ENCODE measurements at places on chromosomes 6 and 20.

GRCh38 chr20:34324541-34324940, 21.4 kb upstream of the AHCY start:
- DNase-seq: no peak
- H3K4me3 ChIP-seq: no peak overlapping the region

- DNase-seq: peak; percentile 70
- H3K27ac ChIP-seq: peak overlapping the region; percentile 43
- H3K27me3 ChIP-seq: no peaks in the 10 kb centered on the region
- no peaks in the 10 kb centered on the region for H3K36me3 ChIP-seq
Observed at GRCh38 chr6:75204959-75205775, 686 bp downstream of the COL12A1 start.

DNA sequence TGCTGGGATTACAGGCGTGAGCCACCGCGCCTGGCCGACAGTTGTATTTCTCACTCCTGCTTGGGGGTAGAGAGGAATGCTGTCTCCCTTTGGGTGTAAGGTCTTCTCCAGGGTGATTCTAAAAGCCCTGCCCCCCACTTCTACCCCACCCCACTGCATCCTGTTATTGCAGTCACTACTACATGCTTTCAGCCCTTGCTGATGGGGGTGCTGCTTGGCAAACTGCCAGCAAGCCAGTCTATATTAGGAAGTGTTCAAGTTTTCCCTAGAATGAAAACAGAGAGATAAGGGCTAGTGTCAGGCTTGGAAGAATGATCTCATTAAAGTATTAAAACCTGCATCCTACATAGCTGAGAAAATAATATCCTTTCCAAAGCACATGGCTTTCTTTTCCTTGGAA, 31.3 kb downstream of the TTI1 start:
- no peak overlapping the region for H3K4me3 ChIP-seq
- no peak overlapping the region for H3K27ac ChIP-seq
- DNase-seq: no peak
- H3K27me3 ChIP-seq: no peaks in the 10 kb centered on the region
- H3K4me1 ChIP-seq: no peaks in the 10 kb centered on the region

DNA sequence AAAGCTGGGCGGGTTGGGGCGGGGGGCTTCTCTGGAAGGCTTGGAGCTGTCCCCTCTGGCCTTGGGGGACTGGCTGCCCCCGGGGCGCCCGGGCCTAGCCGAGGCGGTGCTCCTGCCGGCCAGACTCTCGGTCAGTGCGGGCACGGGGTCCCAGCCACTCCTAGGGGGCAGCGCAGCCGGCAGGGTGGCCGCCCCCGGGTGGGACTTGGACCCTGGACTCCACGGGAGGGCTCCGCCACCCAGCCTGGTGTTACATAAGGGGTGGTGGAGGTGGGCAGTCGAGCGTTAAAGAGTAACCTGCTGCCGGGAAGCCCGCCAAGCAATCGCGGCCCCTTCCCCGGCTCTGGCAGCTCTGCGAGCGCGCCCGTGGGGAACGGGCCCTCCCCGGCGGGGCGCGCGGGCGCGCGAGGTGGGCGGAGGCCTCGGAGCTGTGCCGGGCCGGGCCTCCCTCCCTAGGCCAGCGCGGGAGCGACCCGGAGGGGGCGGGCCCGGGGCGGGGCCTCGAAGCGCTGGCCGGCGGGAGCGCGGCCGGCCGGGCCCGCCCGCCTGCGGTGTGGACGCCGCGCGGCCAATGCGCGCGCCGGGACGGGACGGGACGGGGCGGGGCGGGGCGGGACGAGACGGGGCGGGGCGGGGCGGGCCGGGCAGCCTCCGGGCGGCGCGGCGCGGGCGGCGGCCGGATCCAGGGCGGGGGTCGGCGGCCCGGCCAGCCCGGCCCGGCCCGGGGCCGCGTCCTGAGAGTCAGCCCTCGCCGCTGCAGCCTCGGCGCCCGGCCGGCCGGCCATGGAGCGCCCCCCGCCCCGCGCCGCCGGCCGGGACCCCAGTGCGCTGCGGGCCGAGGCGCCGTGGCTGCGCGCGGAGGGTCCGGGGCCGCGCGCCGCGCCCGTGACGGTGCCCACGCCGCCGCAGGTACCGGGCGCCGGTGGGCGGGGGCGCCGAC, at the start of gene SLC2A4RG:
Gene SLC2A4RG (plus strand): TSS at position 647 of the 940 bp plus-strand sequence. CDS start 137 bp downstream, at position 784.
- no peaks in the 10 kb centered on the region for H3K27me3 ChIP-seq
- no peaks in the 10 kb centered on the region for H3K4me1 ChIP-seq
- peak; percentile 87 for DNase-seq
- no peaks in the 10 kb centered on the region for H3K36me3 ChIP-seq
- H3K4me3 ChIP-seq: peak within 1 kb of the TSS; percentile 77

DNA sequence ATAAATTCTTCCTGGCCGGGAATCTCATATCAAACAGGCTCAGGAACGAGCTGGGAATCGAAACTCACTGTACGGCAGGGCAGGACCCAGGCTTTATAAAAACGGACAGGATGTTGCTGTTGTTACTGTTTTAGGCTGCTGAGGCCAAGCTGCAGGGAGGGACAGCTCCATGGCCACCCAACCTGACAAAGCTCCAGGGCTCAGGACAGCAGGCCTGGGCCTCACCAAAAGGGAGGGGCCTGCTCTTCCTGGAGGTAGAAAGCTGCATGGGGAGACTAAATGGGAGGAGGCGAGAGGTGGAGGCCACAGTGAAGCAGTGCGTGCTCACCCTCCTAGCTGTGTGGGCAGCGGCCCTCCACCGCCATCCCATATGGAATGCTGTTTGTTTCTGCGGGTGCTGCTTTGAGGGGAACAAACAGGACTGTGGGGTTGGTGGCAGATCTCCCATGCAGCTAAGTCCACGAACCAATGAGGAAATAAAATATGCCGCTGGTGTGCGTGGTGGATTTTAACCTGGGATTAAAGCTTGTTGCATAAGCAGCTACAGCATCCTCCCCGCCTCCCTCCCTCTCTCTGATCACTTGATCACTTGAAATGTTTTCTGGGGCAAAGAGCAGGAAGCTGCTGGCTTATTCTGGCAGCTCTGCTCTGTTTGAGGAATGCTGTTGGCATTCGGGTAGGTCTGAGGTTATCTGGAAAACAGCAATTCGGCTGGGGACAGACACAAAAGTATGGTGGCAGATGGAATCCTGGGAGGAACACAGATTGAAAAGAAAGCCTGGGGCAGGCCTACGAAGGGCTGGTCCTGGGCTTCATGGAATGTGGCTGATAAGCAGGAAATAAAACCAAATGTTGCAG, 2.4 kb upstream of the ZMYND8 start:
- H3K4me1 ChIP-seq: peaks cover 9% of the 10 kb centered on the region
- H3K27ac ChIP-seq: peak overlapping the region; percentile 100
- H3K36me3 ChIP-seq: no peaks in the 10 kb centered on the region
- no peaks in the 10 kb centered on the region for H3K27me3 ChIP-seq

GRCh38 chr20:1830240-1830639, 65.0 kb upstream of the SIRPA start:
- no peak overlapping the region for H3K27ac ChIP-seq
- H3K4me3 ChIP-seq: no peak overlapping the region
- H3K36me3 ChIP-seq: no peaks in the 10 kb centered on the region
- H3K4me1 ChIP-seq: no peaks in the 10 kb centered on the region
- peak; percentile 86 for DNase-seq

DNA sequence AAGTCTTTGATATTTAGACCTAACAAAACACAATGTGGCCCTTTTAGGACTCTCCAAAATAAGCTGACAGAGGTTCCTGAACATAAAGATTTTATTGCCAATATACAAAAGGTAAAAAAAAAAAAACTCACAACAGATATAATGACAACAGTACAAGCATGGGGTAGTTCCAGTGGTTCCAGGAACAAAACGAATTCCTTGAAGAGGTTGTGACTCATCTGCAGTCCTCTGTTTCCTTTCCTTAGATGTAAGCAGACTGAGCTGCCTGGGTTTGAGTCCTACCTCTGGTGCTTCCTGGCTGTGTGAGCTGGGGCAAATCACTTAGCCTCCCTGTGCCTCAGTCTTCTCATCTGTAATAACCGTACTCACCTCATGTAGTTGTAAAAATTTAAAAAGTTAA, 13.3 kb upstream of the CTAGE9 start:
- no peak for DNase-seq
- no peak overlapping the region for H3K4me3 ChIP-seq
- no peak overlapping the region for H3K27ac ChIP-seq
- no peaks in the 10 kb centered on the region for H3K4me1 ChIP-seq
- no peaks in the 10 kb centered on the region for H3K27me3 ChIP-seq

- H3K4me1 ChIP-seq: peaks cover 4% of the 10 kb centered on the region
- no peak overlapping the region for H3K4me3 ChIP-seq
- H3K27ac ChIP-seq: no peak overlapping the region
Observed at GRCh38 chr6:21740376-21741124, 147.0 kb downstream of the SOX4 start.

- DNase-seq: no peak
- H3K27me3 ChIP-seq: no peaks in the 10 kb centered on the region
- no peak overlapping the region for H3K4me3 ChIP-seq
- H3K27ac ChIP-seq: no peak overlapping the region
- H3K4me1 ChIP-seq: peaks cover 11% of the 10 kb centered on the region
- no peaks in the 10 kb centered on the region for H3K36me3 ChIP-seq
Observed at GRCh38 chr20:9179193-9179802, 110.4 kb downstream of the PLCB4 start.

- no peak for DNase-seq
- no peaks in the 10 kb centered on the region for H3K36me3 ChIP-seq
- H3K4me3 ChIP-seq: no peak overlapping the region
- no peaks in the 10 kb centered on the region for H3K27me3 ChIP-seq
- H3K4me1 ChIP-seq: peaks cover 3% of the 10 kb centered on the region
Observed at GRCh38 chr6:90226257-90226656, 70.4 kb downstream of the BACH2 start.

GRCh38 chr6:159919011-159919511, 28.3 kb downstream of the MAS1 start:
- H3K4me1 ChIP-seq: no peaks in the 10 kb centered on the region
- no peaks in the 10 kb centered on the region for H3K27me3 ChIP-seq
- no peak for DNase-seq
- no peak overlapping the region for H3K4me3 ChIP-seq
- no peak overlapping the region for H3K27ac ChIP-seq
- no peaks in the 10 kb centered on the region for H3K36me3 ChIP-seq

GRCh38 chr6:8014947-8015346, 49.2 kb downstream of the BLOC1S5 start:
- no peak for DNase-seq
- H3K27ac ChIP-seq: no peak overlapping the region
- H3K36me3 ChIP-seq: no peaks in the 10 kb centered on the region

DNA sequence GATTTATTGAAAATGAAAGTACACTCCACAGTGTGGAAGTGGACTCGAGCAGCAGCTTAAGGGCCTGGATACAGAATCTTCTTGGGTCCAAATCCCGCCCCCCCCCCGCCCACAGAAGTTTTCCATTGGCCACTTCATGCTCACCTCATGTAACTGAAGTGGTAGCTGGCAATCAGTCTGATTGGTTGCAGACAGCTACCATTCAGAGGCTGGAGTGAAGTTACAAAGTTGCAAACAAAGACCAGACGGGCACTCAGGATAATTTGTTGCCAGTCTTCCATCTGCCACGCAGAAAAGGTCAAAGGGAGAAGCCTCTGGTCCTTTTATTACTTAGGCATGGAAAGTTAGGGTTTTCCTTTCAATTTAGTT, 25.8 kb upstream of the FABP7 start:
- H3K27me3 ChIP-seq: peaks cover 5% of the 10 kb centered on the region
- no peak for DNase-seq
- no peaks in the 10 kb centered on the region for H3K36me3 ChIP-seq
- no peak overlapping the region for H3K4me3 ChIP-seq

GRCh38 chr6:148528292-148528691, 185.7 kb downstream of the SASH1 start:
- H3K36me3 ChIP-seq: no peaks in the 10 kb centered on the region
- H3K27ac ChIP-seq: no peak overlapping the region
- no peak for DNase-seq
- no peaks in the 10 kb centered on the region for H3K27me3 ChIP-seq

DNA sequence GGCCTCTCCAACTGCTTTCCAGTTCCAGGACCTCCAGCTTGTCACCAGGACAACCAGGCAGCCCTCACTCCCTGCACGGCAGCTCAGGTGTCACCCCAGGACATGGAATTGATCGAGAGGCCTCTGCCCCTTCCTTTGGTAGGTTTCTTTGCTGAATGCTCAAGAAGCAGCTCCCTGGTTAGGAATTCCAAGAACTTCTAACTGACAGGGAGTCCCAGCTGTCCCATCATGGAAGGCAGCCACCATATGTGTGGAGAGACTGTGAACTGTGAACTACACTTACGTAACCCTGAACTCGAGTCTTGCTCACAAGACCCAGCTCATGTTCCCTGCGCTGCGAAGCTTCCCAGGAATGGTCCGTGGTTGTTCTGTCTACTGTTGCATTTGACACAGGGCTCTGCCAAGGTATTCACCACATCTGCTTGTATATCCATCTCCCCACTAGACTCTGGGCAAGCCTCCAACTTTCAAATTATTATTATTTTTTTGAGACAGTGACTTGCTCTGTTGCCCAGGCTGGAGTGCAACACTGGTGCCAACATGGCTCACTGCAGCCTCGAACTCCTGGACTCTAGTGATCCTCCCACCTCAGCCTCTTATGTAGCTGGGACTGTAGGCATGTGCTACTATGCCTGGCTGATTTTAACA, 35.7 kb downstream of the MGME1 start:
- H3K4me1 ChIP-seq: no peaks in the 10 kb centered on the region
- no peaks in the 10 kb centered on the region for H3K27me3 ChIP-seq
- no peak overlapping the region for H3K27ac ChIP-seq
- no peak overlapping the region for H3K4me3 ChIP-seq
- no peak for DNase-seq

GRCh38 chr6:43746613-43747102, 23.4 kb upstream of the VEGFA start:
- no peaks in the 10 kb centered on the region for H3K4me1 ChIP-seq
- H3K27me3 ChIP-seq: no peaks in the 10 kb centered on the region
- H3K27ac ChIP-seq: no peak overlapping the region
- no peak overlapping the region for H3K4me3 ChIP-seq
- H3K36me3 ChIP-seq: no peaks in the 10 kb centered on the region

DNA sequence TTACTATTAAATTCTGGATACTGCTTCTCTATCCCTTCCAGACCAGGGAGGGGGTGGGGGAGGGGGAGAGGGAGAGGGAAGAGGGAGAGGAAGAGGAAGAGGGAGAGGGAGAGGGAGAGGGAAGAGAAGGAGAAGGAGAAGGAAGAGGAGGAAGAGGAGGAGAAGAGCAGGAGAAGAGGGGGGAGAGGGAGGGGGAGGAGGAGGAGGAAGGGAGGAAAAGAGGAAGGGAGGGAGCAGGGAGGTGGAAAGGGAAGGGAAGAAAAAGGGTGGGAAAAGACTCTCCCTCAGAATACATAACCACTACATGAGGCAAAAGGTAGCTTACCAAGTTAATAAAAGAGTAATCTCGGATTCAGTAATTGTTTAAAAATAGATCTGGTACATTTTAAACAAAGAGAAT, 46.0 kb downstream of the FAM184A start:
- no peak overlapping the region for H3K27ac ChIP-seq
- no peak overlapping the region for H3K4me3 ChIP-seq
- H3K27me3 ChIP-seq: no peaks in the 10 kb centered on the region

DNA sequence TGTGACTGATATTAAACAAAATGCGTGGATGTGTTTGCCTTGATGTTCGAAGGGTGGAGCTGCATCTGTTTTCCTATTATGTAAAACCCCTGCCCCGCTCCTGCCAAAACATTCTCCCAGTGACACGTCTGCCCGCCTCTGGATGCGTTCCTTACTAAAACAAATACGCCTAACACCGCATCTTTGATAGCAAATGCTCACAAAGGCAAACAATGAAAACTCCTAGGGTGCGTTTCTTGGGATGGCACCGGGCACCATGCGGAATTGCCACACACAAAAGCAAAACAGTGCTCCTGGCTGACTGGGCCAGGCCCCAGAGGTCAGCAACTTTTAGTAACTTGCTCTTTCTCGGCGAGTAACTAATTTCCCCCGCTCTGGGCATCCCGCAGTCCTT, 9.0 kb upstream of the FOXC1 start:
- DNase-seq: no peak
- H3K4me1 ChIP-seq: no peaks in the 10 kb centered on the region
- no peaks in the 10 kb centered on the region for H3K36me3 ChIP-seq
- no peak overlapping the region for H3K4me3 ChIP-seq
- H3K27ac ChIP-seq: peak overlapping the region; percentile 23
- no peaks in the 10 kb centered on the region for H3K27me3 ChIP-seq

All from aorta (tissue), 5 donors.